ENCODE measurements at places on chromosomes 3 and 15.

DNA sequence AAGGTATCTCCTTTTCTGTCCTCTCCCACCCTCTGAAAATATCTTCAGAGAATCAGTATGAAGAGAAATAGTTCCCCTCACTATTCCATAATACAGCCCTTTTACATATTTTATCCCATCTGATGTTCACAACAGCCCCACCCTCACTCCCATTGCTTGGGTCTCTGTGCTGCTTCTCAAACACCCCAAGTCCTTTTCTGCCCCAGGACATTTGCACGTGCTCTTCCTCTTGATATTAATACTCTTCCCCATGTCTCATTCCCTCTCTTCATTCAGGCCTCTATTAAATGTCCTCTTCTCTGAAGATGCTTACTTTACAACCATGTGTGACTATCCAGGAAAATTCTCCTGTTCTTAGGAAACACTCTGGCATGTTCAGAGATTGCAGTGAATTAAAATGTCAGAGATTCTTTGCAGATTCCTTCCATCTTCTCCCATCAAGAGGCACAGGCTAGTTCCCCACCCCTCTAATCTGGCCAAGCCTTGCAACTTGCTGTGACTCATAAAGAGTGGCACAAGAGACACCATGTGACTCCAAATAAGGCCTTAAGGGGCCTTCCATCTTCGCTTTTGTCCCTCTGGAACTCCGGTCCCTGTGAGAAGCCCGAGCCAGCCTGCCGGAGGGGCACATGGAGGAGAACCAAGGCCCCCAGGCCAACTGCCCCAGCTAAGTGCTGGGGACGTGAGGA, 128.5 kb downstream of the CHSY1 start:
- no peak for DNase-seq

GRCh38 chr15:45703670-45704328, 69.0 kb downstream of the SQOR start:
- no peak for DNase-seq

- no peak for DNase-seq
Measured at GRCh38 chr15:90814191-90814821, 54.1 kb upstream of the FURIN start.

DNA sequence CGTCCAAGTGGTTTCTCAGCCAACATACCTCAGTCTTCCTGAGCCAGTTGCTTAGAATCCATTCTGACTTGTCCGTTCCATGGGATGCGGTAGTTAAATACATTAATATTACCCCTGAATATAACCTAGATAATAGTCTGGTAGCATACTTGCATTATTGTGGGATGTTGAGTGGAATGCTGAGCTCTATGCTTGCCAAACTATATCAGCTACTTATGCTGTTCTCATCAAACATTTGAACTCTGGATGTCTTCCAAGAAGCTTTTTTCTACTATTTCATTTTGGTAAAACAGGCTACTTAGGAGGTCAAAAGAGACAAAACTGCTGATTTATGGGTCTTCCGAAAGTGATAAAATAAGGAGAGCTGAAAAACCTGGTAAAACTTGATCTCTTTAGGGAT, 429.5 kb downstream of the NAALADL2 start:
- DNase-seq: no peak

DNA sequence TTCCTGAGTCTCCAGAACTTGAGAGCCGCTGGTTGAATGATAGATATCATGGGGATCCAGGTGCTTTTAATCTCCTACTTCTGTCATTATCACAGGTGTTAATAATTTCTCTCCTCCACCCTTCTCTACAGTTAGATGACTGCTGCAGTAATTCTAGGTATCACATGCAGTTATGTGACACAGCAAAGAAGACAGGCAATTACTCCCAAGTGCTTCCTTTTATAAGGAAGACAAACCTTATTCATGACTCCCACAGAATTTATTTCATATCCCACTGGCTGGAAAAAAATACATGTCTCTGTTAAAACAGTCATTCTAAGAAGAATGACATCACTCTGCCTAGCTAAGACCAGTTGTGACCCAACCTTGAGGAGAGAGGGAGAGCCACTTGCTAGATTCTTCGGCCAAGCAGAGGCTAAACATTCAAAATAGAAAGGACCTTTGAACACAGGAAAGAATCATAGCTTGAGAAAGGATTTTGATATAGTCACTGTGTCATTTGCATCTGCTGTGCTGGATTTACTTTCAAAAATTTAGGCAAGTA, 500.6 kb downstream of the SI start:
- DNase-seq: no peak

GRCh38 chr3:29565236-29565635, 284.4 kb downstream of the RBMS3 start:
- no peak for DNase-seq

DNA sequence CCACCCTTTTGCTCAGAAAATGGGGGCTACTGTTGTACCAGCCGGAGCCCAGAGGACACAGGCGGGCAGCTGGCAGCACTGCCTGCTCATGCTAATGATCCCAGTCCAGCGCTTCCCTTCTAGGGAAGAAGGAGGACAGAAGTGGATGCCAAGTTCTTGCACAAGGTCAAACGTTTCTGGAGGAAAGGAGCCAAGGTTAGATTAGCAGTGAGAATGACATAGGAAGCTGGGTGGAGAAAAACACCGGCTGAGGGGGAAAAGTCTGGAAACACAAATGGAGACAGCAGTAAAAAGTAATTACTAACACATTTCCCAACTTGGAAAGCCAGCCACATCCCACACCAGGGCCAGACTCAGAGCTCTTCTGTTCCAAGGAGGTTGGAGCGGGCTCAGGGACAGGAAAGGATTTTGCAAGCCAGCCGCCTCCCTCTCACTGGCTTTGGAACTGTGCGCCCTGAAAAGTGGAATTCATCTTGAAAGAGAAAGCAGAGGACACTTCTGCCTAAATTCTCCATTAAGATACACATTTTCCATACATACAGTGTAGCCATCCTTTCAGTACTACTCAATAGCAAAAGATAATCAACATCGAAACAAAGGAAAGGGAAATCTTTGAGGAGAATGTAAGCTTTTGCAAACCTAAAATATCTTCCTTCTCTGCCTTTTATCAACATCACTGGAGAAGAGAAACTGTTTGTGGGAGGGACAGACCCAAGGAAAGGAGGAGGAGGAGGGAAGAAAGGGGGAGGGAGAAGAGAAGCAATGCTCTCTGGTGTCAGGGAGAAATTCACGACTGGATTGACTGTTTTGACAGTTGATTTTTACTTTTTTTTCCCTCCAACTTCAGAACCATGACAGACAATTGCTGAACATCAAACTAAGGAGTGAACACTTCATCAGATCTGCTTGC, 133.6 kb downstream of the CD47 start:
- DNase-seq: no peak

DNA sequence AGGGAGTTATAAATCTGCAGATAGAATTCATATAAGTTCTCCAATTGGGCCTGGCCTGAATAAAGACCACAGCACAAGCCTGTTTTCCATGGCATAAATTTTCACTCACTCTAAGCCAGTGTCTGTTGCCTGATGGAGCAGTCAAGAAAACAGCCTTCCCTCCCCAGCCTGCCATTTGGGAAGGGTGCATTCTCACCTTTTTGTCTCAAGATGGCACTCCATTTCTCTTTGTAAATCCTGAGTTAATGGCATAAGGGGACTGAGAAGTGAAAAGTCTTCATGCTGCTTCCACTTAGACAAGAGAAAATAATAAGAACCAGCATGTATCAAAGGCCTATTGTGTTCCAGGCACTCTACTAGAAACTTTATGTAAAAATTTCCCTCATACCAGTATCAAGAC, 115.6 kb upstream of the MANF start:
- no peak for DNase-seq
